Naive thymus-derived CD4-positive, alpha-beta T cell (primary cell): ENCODE measurements at places on chromosomes 6 and 20. TPM values are rescaled to one million over a fixed set of nuclear protein-coding genes. Genes with fewer than 3 reads are reported as not detected.

DNA sequence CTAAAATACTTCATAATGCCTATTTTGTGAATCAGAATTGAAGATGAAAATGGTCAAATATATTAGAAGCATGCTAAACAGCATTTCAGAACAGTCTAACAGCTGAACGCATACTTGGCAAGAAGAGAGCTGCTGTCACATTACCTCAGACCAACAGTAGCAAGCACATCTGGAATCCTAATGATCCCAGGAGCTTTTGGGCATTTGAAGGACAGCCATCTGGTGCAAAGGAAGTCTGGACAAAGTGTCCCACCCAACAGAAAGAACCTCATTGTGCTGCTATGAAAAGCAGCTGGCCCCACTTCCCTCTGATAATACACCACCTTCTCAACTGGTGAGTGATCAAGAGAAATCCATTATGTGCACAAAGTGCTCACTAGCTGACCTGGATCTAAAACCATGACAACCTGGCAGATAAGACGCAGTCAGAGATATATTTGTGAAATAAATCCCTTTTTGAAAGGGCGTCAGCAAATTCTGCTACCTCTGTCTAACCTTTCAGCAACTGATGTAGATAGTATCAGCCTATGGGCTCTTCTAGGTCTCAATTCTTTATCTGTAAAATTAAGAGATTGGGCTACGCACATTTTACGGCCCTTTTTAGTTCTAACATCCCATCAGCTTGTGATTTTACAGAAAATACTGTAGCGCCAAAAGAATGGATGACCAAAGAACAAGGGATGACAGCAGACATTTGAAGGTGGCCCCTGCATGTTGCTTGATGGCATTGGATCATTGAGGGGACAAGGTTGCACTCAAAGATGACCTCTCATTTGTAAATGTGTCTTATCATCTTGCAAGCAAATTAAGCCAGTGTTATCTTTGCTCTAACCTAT is 78.7 kb downstream of the SGK1 start:
- no peak for DNase-seq

- DNase-seq = no peak
These were observed 22.4 kb downstream of the TMC2 start for GRCh38 chr20:2558581-2559278.

DNA sequence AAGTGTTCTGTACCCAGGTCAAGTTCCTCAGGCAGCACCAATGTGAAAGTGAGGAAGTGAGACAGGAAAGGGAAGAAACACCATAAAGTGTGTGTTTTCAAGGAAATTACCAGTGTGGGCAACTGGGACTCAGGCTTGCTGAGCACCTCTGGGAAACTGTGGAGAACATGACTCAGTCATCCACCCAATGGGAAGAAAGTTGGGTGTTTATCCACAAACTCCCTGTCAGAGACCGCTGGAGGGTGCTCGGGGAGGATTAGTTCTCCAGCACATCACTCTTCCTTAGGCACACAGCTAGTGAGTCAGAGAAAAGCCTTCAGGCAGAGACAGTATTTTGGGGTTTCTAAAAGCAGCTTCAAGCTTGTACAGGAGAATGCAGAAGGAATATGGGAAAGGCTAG is 93.6 kb downstream of the PCSK2 start:
- no peak for DNase-seq

AGER gene
- 38.0 TPM for total RNA-seq

MDN1 gene
- 66.1 TPM for total RNA-seq

AURKA gene
- 0.95 TPM for total RNA-seq
